ENCODE measurements at places on chromosomes 16 and 17.

DNA sequence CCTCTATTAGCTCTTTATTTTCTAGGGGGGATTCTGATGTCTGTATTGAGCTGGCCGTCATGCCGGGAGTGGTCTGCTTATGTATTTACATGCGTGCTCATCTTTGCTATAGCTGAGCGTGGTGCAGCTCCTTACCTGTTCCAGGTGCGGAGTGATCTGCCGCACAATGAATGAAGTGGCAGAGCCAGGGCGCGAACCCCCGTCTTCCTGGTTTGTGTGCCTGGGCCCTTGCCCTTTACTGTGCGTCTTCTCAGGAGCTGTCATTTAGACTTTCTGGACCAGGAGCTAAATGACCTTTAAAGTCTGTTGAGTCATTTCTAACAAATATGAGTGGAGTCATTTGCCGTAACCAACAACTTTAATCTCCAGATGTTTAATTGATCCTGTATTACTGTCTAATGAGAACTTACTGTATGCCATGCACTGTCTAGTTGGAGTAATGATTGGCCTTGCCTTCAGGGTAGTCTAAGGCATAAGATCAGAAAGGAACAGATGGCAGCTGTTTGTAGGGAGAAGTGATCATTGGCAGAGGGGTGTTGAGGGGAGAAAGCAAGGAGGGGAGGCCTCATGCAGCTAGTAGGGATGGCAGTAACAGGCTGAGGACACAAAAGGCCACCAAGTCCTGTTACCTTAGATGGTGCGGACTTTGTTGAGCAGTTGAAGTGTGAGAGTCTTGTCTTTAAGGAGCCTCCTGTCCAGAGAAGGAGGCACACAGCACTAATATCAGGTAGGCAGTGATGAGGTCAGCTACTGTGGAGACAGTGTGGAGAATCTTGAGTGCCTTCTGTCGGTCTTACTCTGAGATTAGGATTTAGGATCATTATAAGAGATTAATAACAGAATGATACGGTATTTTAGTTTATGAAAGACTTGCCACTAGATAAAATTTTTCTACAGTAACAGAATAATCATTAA is 53.9 kb downstream of the USP10 start:
- DNase-seq, result no peak

DNA sequence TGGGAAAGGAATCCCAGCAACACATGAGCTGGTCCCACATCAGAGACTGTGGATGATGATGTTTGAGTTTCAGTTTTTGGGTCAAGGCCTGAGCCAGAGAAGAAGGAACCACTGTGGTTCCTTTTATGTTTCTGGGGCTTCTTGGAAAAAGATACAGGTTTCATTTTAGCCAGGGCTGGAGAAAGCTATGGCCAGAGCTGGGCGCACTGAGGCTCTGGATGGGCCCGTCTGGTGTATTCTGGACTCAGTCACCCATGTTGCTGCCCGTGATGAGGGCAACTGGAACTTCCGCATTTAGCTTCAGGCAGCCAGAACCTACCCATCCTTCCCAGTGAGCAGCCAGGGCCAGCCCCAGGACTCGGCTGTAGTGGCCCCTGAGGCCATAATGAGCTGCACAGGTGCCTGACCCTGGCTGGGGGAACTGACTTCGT is 15.0 kb upstream of the PITPNA start:
- DNase-seq, result no peak

GRCh38 chr16:1430759-1431496 is at the start of gene PERCC1:
PERCC1 (plus strand) TSS chr16:1431078; CDS start chr16:1432594, 1,516 bp downstream.
- no peak for DNase-seq

DNA sequence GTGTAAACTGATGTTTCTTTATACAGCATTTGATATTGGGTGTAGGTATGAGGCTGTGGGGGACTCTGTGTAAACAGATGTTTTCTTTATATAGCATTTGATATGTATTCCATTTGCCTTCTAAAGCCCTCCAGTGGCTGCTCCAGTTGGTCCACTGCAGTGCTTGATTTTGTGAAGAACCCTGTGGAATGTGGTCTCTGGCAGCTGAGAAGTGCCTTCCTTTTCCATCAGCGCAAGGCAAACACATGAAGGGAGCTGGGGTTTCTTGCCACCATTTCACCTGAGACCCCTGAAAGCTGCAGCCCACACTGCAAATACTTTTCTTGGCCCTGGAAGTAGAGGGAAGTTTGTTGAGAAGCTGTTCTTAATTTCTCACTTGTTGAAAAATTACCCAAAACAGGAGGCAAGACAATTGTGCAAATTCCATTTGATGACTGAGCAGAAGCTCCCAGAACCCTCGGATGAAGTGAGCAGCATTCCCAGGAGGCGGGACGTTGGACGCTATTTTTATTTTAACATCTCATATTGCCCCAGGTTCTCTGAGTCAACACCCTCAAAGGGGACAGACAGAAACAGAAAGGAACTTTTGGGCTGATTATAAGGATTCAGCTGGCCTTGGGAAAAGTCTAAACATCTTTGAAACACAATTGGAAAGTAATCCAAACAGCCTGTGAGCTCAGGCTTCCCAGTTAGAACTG is 158.5 kb upstream of the RPH3AL start:
- no peak for DNase-seq
